ENCODE measurements at places on chromosomes 7 and 10. TPM values are rescaled to one million over a fixed set of nuclear protein-coding genes. Genes with fewer than 3 reads are reported as not detected.
A peak's percentile ranks its signal among the peaks of the same experiment; 100 is the strongest.

- no peak overlapping the region for H3K4me3 ChIP-seq
- peaks cover 12% of the 10 kb centered on the region for H3K27me3 ChIP-seq
- no peaks in the 10 kb centered on the region for H3K36me3 ChIP-seq
- no peak overlapping the region for H3K27ac ChIP-seq
- DNase-seq = no peak
- peaks cover 7% of the 10 kb centered on the region for H3K4me1 ChIP-seq
Measured at GRCh38 chr10:18155321-18155720, 15.1 kb downstream of the CACNB2 start.

DNA sequence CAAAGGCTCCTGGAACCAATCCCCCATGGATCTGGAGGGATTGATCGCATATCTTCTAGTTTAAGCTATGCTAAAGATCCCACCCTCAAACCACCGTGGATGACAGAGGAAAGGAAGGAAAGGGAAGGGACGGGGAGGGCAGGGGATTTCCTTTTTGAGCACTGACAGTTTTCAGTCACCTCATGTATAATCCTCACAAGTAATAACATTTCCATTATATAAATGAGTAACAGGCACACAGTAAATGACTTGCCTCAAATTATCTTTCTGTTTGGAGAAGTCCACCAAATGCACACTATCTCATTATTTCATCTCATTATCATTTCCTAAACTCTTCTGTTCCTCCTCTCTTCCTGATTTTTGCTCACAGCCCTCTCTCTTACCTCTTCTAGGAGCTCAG is 127.1 kb upstream of the AOAH start:
- no peak for DNase-seq
- no peaks in the 10 kb centered on the region for H3K36me3 ChIP-seq
- H3K4me1 ChIP-seq = peaks cover 14% of the 10 kb centered on the region
- no peak overlapping the region for H3K4me3 ChIP-seq
- no peak overlapping the region for H3K27ac ChIP-seq
- no peaks in the 10 kb centered on the region for H3K27me3 ChIP-seq

- H3K27ac ChIP-seq = peak overlapping the region; percentile 58
- H3K4me1 ChIP-seq = peaks cover 17% of the 10 kb centered on the region
- no peak for DNase-seq
- H3K27me3 ChIP-seq = no peaks in the 10 kb centered on the region
Measured at GRCh38 chr7:20395104-20395503, 64.4 kb downstream of the ITGB8 start.

DNA sequence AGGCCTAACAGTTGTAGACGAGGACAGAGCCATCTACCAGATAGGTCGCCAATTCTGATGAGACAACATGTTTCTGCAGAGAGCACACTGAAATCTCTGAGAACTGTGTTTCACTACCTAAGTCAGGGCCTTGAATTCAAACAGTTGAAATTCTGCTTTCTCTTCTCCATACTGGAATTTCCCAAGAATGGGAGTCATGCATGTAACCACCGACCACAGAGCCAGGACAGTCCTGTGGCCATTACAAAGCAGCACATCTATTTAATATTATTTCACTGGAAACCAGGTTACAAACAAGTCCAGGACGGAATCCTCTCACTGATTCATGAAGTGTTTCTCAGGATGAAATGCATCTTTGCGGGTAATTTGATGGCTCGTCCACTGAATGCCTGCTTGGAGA is 62.0 kb upstream of the ST8SIA6 start:
- no peak overlapping the region for H3K27ac ChIP-seq
- H3K27me3 ChIP-seq = no peaks in the 10 kb centered on the region
- no peak overlapping the region for H3K4me3 ChIP-seq
- H3K4me1 ChIP-seq = peaks cover 21% of the 10 kb centered on the region
- DNase-seq = no peak

DNA sequence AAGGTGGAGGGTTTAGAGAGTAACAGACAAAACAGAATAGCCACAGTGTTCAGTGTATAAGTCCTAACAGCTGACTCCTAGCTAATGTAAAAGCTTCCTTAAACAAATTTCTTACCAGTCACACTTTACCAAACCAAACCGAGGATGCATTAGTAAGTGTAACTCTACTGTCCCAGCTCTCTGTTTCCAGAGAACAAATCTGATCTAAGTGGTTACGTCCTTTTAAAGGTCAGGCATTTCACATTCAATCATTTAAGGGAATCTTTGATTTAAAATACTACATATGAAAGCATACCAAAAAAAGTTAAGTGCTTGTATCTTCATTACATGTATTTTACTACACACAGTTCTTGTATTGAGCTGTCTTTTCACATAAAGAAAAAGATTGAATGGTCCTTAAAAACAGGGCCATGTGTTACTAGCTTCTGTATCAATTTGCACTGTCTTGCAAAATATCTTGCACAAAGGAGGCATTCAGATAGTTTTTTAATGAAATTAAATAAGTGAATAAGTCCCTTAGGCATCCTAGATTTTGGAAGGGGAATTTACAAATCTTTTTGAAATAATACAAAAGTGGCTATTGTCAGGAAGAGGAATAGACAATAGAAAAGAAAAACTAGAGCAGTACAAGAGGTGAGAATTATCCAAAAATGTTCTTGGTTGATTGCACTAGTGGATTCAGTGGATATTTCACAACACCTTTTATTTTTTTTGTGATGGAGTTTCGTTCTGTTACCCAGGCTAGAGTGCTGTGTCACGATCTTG is 58.4 kb upstream of the SPOCK2 start:
- no peaks in the 10 kb centered on the region for H3K4me1 ChIP-seq
- H3K4me3 ChIP-seq = no peak overlapping the region
- DNase-seq = no peak

The LDB3 gene
- not detected for polyA plus RNA-seq

The CRPPA gene
- 0.66 TPM for polyA plus RNA-seq

GRCh38 chr10:72729528-72729927 is 37.6 kb downstream of the MCU start:
- H3K27ac ChIP-seq = no peak overlapping the region
- H3K27me3 ChIP-seq = no peaks in the 10 kb centered on the region
- no peaks in the 10 kb centered on the region for H3K36me3 ChIP-seq
- H3K4me3 ChIP-seq = no peak overlapping the region
- no peaks in the 10 kb centered on the region for H3K4me1 ChIP-seq

DNA sequence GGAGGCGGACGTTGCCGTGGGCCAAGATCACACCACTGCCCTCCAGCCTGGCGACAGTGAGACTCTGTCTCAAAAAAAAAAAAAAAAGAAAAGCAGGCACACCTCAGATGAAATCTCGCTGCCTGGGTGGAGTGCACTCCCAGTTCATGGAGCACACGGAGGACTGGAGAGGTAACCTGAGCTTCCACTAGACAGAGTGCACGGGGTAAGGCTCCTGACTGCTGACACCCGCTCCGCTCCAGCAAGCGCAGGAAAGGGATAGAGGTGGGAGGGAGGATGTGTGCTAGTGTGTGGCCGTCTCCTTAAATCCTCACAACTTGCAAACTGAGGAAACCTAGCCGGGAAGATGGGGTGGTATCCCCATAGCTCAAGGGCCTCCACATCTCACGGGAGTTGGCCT is 50.8 kb downstream of the FAM53B start:
- H3K4me3 ChIP-seq = no peak overlapping the region
- DNase-seq = no peak
- H3K4me1 ChIP-seq = peaks cover 13% of the 10 kb centered on the region
- H3K27me3 ChIP-seq = no peaks in the 10 kb centered on the region

GRCh38 chr10:79070606-79071395 is 2.0 kb downstream of the ZMIZ1 start:
- peak overlapping the region; percentile 53 for H3K27ac ChIP-seq
- H3K4me1 ChIP-seq = peaks cover 35% of the 10 kb centered on the region
- peak; percentile 41 for DNase-seq
- H3K27me3 ChIP-seq = no peaks in the 10 kb centered on the region
- H3K36me3 ChIP-seq = no peaks in the 10 kb centered on the region
- H3K4me3 ChIP-seq = peak overlapping the region; percentile 67

- no peaks in the 10 kb centered on the region for H3K4me1 ChIP-seq
- no peak overlapping the region for H3K27ac ChIP-seq
- H3K4me3 ChIP-seq = no peak overlapping the region
- no peaks in the 10 kb centered on the region for H3K27me3 ChIP-seq
Measured at GRCh38 chr10:5900247-5900646, 10.2 kb downstream of the FBH1 start.

GRCh38 chr10:30051220-30051619 is 8.2 kb downstream of the JCAD start:
- H3K4me1 ChIP-seq = no peaks in the 10 kb centered on the region
- no peaks in the 10 kb centered on the region for H3K27me3 ChIP-seq
- no peak overlapping the region for H3K27ac ChIP-seq
- DNase-seq = no peak

The EBLN1 gene
- not detected for polyA plus RNA-seq

- no peak overlapping the region for H3K27ac ChIP-seq
- no peak for DNase-seq
- peaks cover 38% of the 10 kb centered on the region for H3K4me1 ChIP-seq
- H3K36me3 ChIP-seq = no peaks in the 10 kb centered on the region
- no peaks in the 10 kb centered on the region for H3K27me3 ChIP-seq
Measured at GRCh38 chr7:26090927-26091519, 61.0 kb upstream of the NFE2L3 start.

- DNase-seq = no peak
- no peak overlapping the region for H3K27ac ChIP-seq
- H3K4me1 ChIP-seq = peaks cover 25% of the 10 kb centered on the region
- H3K27me3 ChIP-seq = no peaks in the 10 kb centered on the region
Measured at GRCh38 chr10:58362027-58362789, 23.0 kb upstream of the TFAM start.

DNA sequence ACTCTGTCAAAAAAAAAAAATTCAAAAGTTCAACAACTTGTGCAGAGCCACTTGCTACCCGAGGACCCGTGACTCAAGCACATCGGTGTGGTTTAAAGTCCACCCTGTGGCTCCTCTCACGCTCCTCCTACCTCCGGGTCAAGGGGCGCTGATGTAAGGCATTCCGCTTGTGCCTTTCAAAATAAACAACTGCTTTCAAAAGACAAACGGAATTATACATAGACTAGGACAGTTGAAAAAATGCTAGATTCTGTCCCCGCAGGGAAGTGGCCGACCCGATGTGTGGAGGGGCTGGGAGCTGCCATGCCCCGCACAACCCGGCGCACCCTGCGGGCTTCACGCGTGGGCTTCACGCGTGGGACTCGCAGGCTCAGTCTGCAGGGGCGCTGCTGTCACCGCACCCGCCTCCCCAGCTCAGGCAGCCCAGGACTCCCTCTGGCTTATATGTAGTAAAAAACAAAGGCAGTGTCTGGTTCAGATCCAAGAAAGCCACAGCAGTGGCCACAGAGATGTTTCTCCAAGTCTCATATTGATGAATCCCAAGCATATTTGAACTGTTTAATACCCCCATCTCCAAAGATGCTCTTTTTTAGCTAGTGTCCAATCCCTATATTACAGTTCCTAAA is 239.7 kb upstream of the INHBA start:
- no peak overlapping the region for H3K27ac ChIP-seq
- peaks cover 6% of the 10 kb centered on the region for H3K4me1 ChIP-seq
- no peak overlapping the region for H3K4me3 ChIP-seq

GRCh38 chr10:12062754-12063482 is 5.8 kb upstream of the DHTKD1 start:
- H3K36me3 ChIP-seq = no peaks in the 10 kb centered on the region
- no peaks in the 10 kb centered on the region for H3K27me3 ChIP-seq
- no peak overlapping the region for H3K4me3 ChIP-seq
- DNase-seq = no peak

DNA sequence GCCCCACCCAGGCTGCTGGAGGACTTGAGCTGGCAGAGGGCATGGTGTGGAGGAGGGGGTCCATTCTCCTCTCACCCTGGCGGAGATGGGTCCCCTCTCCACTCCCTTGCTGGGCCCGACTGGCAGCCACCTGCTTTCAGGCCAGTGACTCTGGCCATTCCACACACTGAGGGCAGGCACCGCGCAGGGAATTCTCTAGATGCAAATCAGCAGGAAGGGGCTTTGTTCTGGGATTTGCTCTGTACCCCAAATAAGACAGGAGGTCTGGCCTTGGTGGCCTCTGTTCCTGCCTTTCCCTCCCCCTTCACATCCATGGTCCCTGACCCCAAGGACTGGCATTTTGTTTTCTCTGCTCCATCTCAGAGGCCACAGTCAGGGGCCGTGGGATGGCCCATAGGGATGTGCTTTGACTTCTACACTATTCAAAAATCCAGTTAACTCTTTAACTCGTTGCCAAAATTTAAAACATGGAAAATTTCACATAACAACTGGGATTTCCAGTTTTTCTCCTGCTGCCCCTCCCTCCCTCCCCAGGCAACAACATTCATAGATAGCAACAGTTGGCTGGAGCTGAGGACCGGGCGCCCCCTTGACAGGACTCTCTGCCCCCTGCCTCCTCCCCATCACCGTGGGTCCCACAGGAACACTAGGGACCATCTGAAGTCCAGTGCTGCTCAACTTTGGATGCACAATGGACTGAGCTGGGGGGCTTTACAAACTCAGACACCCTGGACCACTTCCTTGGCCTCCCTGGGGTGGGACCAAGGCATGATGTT is 33.9 kb downstream of the PPIF start:
- H3K4me1 ChIP-seq = no peaks in the 10 kb centered on the region
- H3K27ac ChIP-seq = no peak overlapping the region
- H3K36me3 ChIP-seq = no peaks in the 10 kb centered on the region
- DNase-seq = no peak
- peaks cover 18% of the 10 kb centered on the region for H3K27me3 ChIP-seq
- H3K4me3 ChIP-seq = no peak overlapping the region

GRCh38 chr7:101333912-101334311 is 12.3 kb upstream of the IFT22 start:
- no peaks in the 10 kb centered on the region for H3K27me3 ChIP-seq
- no peak for DNase-seq
- H3K27ac ChIP-seq = no peak overlapping the region

The COBL gene
- 4.4 TPM for polyA plus RNA-seq

GRCh38 chr10:8013006-8013405 is 41.5 kb upstream of the GATA3 start:
- no peaks in the 10 kb centered on the region for H3K27me3 ChIP-seq
- H3K36me3 ChIP-seq = no peaks in the 10 kb centered on the region
- no peak for DNase-seq
- H3K4me3 ChIP-seq = no peak overlapping the region

GRCh38 chr7:86844608-86845007 is 200.9 kb downstream of the GRM3 start:
- no peaks in the 10 kb centered on the region for H3K27me3 ChIP-seq
- no peaks in the 10 kb centered on the region for H3K4me1 ChIP-seq
- no peak for DNase-seq

The VWA2 gene
- polyA plus RNA-seq = 0.49 TPM

- DNase-seq = no peak
- no peaks in the 10 kb centered on the region for H3K4me1 ChIP-seq
- H3K27ac ChIP-seq = no peak overlapping the region
- no peak overlapping the region for H3K4me3 ChIP-seq
Measured at GRCh38 chr10:97307866-97308780, 10.9 kb upstream of the FRAT1 start.

The GIMAP7 gene
- not detected for polyA plus RNA-seq

DNA sequence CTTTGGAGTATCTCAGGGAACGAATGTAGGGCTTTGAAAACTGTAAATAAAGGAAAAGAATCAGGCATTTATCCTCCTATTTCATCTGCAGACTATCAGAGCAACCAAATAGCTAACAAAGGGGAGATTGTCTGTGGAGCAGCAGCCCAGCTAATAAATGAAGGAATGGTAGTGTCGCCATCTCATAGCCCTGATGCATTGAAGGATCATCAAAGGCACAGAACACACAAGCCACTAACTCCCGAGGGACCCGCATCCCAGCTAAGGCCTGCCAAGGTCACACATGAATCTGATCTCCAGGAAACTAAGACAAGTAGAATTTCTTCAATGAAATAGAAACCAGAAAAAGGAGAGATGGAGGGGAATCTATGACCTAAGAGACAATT is 38.2 kb downstream of the CALML5 start:
- no peak overlapping the region for H3K27ac ChIP-seq
- H3K4me3 ChIP-seq = no peak overlapping the region
- H3K27me3 ChIP-seq = no peaks in the 10 kb centered on the region
- DNase-seq = no peak
- peaks cover 19% of the 10 kb centered on the region for H3K36me3 ChIP-seq

Measured in keratinocyte (primary cell).